ENCODE measurements at places on chromosomes 3 and 15.

DNA sequence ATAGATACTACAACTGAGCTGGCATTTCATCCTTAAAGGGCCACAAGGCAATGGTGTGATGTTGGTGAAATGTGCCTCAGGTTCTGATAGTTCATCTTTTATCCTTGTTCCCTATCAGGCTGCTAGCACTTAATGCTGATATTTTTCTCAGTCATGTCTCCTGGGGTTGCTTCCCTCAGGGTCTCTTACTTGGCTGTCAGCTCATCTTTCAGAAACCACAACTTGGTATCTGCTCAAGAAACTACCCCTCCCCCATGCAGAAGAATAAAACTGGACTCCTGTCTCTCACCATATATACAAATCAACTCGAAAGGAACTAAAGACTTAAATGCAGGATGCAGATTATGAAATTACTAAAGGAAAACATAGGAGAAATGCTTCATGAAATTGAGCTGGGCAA lies 308.1 kb downstream of the CHST2 start:
- DNase-seq: no peak

DNA sequence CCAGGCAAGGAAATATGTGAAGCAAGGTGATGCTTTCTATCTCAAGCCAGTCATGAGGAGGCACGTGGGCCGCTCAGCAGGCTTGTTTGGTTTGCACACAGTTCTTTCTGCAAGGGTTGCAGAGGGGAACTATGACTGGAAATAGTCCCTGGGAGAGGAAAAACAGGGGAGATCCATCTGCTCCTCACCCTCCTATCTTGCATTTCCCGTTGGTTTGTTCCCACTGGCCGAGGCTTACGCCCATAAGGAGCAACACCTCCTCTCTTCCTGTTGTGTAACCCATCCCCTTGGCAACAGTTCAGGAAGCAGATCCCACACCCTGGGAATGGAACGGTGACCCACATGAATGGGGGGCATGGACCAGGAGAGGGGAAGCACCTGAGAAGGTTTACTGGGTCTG lies 72.1 kb upstream of the MAGI1 start:
- no peak for DNase-seq

DNA sequence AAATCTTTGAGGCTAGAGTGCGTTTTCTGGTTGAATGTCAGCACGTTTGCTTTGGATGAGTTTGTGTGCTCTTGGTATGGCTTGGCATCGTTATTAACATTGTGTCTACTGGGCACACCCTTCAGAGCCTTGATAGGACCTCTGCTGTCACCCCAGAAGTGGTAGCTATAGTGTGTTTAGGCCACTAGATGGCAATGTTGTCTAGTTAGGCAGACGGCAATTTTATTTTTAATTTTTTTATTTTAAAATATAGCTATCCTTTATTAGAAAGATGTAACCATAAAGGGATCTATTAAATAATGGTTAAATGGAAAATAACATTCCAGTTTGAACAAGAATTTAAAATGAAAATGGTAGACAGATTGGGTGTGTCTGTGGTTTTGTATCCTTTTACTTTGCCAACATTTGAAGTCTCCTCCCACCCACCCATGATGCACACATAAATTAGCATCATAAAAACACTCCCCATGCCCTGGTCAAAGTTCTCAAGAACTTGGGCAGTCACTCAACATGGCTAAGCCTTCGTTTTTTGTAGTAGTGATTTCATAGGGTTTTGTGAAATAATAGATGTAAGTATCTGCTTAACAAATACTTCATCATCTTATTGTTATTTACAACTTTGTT lies 200.7 kb downstream of the KCNH8 start:
- no peak for DNase-seq

DNA sequence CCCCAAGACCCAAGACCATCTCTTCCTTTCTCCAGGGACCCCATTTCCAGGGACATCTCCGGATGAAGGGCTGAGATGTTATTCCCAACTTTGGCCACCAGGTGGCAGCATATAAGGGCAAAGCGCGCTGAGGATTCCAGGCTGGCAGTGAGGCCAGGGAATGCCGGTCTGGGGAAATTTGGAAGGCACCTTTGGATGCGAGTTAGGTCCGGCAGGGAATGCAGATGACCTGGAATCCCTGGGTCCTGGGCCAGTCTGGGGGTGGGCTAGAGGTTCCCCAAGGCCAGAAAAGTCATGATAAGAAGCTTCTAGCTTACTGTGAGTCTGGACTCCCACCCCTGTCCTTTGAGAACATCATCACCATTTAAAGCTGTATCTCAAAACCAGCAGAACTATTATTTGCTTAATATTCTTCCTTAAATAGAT lies 1.6 kb upstream of the CHST13 start:
- DNase-seq: no peak

GRCh38 chr3:119359476-119360326 lies 65.5 kb downstream of the ARHGAP31 start:
- no peak for DNase-seq

DNA sequence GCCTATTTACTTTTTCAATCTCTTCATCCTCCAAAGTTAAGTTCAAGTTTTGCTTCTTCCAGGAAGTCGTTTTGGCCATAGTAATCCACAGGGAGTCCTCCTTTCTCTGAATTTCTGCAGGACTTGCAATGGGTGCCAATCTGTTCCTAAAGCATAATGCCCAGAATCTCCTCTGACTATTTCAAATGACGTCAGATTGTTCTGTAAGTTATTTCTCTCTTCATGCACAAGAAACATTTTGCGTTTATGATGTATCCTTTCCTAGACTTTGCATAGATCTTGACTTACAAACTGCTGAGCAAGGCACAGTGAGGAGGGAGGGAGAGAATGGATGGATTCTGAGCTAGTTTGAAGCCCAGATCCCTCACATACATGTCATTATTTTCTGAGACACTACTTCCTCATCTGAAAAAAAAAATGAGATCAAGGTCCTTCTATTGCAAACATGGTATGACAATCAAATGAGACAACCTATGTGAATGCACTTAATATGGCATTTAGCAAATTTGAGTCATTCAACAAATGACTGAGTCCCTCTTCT lies 103.1 kb downstream of the MEX3B start:
- no peak for DNase-seq

DNA sequence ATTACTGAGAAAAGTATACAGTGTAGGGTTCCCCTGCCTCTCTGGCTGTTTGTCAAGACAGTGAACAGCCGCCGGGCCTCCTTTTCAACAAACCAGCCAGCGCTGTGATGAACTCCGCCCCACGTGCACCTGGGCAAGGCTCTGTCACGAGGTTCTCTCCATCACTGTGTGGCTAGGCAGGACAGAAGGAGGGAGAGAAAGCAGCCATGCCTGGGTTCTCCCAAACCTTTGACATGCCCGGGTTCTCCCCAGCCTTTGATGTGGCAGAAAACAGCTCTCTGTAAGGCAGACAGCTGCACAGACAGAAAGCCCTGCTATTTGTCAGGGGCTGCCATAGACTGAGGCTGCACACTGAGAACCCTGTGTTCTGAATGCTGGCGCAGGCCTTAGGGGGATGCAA lies 101.4 kb upstream of the TRPM1 start:
- no peak for DNase-seq

DNA sequence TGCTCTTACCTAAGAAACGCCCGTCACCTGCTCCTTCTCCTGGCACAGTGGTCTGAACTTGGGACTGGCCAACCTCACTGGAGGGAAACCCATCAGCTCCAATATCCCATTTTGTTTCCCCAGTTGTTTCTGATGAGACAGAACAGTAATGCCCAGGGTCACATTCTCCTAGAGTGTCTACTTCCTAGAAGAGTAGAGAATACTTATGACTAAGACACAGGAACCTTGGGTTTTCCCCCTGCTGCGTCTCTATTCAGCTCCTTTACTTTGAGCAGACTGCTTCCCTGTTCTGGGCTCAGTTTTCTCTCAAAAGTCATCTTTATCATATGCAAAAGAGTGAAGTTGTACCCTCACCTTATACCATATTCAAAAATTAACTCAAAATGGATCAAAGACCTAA lies 79.4 kb downstream of the POLR2M start:
- no peak for DNase-seq

GRCh38 chr3:138449490-138449889 lies 15.1 kb downstream of the ESYT3 start:
- no peak for DNase-seq

DNA sequence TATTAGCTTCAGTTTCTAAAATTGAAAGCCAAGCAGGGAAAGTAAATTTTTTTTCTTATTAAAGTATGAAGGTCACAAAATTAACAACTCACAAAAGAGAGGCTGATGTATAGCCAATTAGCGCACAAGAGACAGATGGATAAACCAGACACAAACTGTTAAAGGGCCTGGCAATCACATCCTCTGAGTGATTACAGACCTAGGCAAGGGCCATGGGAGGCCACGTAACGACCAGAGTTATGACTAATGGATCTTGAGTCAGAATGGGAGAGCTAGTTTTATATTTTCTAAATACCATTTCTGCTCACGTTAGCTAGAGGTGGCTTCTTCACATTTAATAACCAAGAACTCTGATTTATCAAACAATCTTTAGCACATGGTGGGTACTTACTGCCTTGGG lies 17.8 kb upstream of the SCAMP5 start:
- DNase-seq: no peak

Measured in AG04449 (cell line).